ENCODE measurements at places on chromosomes 6 and 20. TPM values are rescaled to one million over a fixed set of nuclear protein-coding genes. Genes with fewer than 3 reads are reported as not detected.

The FOXF2 gene
- not detected for polyA plus RNA-seq

The CRISP1 gene
- not detected for polyA plus RNA-seq

The CALHM4 gene
- not detected for polyA plus RNA-seq

DNA sequence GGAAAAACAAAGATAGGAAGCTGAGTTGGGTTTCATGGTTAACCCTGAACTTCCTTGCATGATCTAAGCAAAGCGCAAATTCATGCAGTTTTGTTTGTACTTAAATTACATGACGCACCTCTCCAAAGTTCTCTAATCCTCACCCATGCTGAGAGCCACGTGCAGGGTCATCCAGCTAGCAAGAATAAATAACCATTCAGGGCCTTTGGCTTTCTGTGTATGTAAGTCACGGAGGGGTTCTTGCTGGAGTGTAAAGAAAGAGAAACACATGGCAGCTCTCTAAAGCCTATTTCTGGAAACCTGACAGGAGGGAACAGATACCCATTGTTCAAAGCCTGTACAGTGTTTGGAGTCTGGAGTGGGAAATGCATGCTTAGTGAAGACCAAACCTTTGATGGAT lies 171.7 kb upstream of the CCN2 start:
- no peak overlapping the region for H3K4me3 ChIP-seq
- H3K4me1 ChIP-seq, result no peaks in the 10 kb centered on the region
- H3K27me3 ChIP-seq, result no peaks in the 10 kb centered on the region

DNA sequence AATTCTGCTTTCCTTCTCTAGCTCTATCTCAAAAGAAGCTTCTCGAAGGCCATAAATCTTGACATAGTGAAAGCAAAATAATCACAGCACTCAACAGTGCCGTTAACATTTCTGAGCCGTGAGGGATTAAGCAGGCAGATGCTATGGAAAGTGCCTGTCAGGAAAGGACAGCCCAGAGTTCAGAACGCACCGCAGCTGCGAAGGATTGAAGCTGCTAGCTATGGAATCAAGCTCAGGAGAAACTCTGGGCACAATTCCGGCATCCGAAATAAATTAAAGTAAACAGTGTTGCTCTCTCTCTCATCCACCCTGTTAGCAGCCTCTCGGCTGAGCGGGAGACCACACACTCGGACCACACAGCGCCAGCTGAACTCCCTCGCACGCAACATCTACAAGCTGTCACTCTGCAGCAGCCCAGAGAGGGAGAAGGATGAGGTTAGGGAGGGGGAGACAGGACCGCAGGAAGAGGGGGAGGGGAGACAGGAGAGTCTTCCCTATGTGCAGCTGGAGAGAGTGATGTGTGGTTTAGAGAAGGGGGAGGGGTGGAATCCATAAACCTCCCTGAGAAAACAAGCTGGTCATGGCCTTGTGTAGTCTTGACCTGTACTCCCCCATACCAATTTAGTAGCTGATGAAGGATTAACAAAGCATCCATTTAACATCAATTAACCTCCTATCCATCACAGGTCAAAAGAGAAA lies 9.0 kb downstream of the EXOC2 start:
- DNase-seq, result no peak
- no peak overlapping the region for H3K27ac ChIP-seq
- H3K4me3 ChIP-seq, result no peak overlapping the region

DNA sequence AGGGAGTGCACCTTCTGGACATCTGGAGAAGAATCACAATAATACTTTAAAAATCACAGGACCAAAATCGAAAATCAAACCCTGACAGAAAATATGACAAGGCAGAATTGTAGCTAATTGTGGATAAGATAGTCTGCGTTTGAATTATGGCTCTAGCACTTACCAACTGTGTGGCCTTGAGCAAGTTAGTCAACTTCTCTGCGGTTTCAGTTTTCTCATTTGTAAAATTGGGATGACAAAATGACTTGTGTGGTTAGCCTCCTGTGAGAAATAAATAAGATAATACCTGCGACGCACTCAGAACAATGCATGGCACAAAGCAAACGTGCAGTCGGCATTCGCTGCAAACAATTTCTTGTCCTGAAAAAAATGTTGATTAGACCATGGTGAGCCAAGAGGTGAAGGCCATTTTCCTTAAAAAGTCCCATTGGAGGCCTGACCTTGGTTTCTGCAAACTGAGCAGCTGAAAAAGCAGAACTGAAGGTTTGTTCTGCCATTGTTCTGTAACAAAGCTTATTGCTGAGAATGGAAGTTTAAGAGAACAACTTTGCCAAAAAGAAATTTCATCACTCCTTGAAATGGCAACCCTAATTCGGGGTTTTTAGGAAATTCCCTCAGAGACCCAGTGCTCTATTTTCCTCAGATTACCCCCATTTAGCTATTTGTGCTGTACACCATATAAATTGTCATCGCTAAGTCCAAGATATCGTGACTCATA lies 266.3 kb downstream of the ERMARD start:
- H3K27me3 ChIP-seq, result peaks cover 11% of the 10 kb centered on the region
- no peak overlapping the region for H3K4me3 ChIP-seq
- H3K27ac ChIP-seq, result no peak overlapping the region
- peak; percentile 46 for DNase-seq
- peaks cover 18% of the 10 kb centered on the region for H3K4me1 ChIP-seq

- peak overlapping the region; percentile 27 for H3K4me3 ChIP-seq
- peaks cover 66% of the 10 kb centered on the region for H3K27me3 ChIP-seq
- no peaks in the 10 kb centered on the region for H3K36me3 ChIP-seq
- no peak for DNase-seq
- peaks cover 16% of the 10 kb centered on the region for H3K4me1 ChIP-seq
Observed at GRCh38 chr6:128519931-128520435, 416 bp downstream of the PTPRK start.

DNA sequence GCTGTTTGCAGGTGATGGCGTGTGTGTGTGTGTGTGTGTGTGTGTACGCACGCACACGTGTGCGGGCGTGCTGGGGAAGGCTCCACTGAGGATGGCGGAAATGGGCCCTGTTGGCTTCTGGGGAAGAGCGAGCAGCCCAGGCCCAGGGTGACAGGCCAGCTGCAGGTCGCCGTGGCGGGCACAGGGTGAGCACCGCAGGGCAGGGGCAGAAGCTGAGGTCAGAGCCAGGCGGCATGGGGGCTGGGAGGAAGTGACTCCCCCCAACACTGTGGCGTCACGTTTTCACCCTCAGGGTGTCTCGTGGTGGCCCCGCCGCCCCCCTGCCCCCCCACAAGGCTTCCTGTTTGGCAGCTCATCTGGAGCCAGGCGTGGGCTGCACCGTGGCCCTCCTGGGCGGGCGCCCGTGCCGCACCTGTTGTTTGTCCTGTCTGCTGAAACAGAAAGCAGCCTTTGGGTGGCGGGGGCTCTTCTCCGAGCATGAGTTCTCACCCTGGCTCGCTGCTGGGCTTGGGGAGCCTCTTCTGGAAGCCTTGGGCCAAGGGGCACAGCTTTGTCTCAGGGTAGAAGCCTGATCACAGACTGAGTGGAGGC lies 7.1 kb downstream of the RBM38 start:
- peak overlapping the region; percentile 58 for H3K27ac ChIP-seq
- peak; percentile 59 for DNase-seq
- peaks cover 51% of the 10 kb centered on the region for H3K4me1 ChIP-seq
- H3K27me3 ChIP-seq, result no peaks in the 10 kb centered on the region
- no peak overlapping the region for H3K4me3 ChIP-seq
- peaks cover 84% of the 10 kb centered on the region for H3K36me3 ChIP-seq

DNA sequence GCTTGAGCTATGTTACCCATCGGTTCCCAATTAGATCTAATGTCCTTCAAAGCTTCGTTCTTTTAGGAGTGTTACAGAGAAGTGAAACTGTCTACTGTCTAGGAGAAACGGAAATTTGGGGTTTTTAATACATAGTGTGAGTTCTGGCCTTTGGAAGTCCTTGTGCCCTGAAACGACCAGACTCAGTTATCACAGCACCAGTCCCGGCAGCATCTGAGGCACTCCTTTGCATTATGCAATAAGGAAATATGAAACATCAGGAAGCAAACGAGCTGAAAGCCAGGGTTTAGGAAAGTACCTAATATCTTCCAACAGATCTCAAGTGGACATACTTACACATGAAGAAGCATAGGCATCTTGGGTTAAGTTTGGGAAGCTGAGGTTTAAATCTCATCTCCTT lies 61.8 kb upstream of the ADGRF1 start:
- H3K36me3 ChIP-seq, result no peaks in the 10 kb centered on the region
- peaks cover 28% of the 10 kb centered on the region for H3K27me3 ChIP-seq
- H3K4me1 ChIP-seq, result peaks cover 16% of the 10 kb centered on the region
- no peak overlapping the region for H3K27ac ChIP-seq
- no peak overlapping the region for H3K4me3 ChIP-seq

DNA sequence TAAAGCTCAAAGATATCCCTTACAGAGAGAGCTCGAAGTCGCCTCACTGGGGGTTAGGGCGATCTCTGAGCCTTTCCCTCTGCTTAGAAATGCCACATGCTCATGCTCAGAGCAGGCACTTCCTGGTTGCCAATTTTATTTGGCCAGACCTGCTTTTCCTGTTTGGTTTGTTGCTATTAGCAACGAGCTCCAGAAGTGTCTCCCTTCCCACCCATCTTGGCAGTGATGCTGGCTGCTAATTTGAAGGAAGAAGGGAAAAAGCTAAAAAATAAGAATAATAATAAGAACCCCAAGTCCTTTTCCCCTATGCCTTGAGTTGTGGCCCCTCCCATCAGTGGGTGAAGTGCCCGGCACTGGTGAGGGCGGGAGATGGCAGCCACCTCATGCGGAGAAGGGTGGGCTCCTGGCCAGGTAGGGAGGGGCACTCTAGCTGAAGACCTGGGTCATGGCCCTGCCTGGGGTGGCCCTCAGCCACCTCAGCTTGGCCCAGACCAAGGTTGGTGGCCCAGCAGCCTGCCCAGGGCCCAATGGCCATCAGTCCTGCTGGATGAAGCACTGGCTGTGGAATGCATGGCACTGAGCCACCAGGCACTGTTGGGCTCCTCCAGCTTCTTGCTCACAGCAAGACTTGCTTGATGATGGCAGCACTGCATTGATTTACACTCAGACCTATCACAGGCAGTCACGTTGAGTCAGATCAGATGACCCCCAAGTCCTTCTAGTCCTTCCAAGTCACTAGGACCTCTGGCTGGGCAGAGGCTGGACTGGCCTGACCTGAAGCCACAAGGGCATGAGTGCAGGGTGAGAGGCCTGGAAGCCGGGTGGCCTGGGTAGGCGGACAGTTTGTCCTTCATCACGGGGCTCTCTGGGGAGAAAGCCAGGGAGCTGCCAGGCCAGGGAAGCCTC lies 79.0 kb downstream of the SYNJ2 start:
- H3K36me3 ChIP-seq, result no peaks in the 10 kb centered on the region
- no peaks in the 10 kb centered on the region for H3K27me3 ChIP-seq
- H3K4me3 ChIP-seq, result no peak overlapping the region
- peak; percentile 85 for DNase-seq

- no peak for DNase-seq
- H3K27me3 ChIP-seq, result no peaks in the 10 kb centered on the region
Observed at GRCh38 chr6:142285235-142286087, 16.3 kb upstream of the ADGRG6 start.

- H3K4me1 ChIP-seq, result no peaks in the 10 kb centered on the region
- DNase-seq, result no peak
- no peak overlapping the region for H3K27ac ChIP-seq
- H3K27me3 ChIP-seq, result no peaks in the 10 kb centered on the region
- H3K36me3 ChIP-seq, result no peaks in the 10 kb centered on the region
Observed at GRCh38 chr20:63121749-63122405, 94.1 kb downstream of the YTHDF1 start.

GRCh38 chr20:41361757-41362747 lies 4.6 kb downstream of the EMILIN3 start:
- DNase-seq, result no peak
- H3K4me1 ChIP-seq, result no peaks in the 10 kb centered on the region
- H3K36me3 ChIP-seq, result no peaks in the 10 kb centered on the region
- no peak overlapping the region for H3K4me3 ChIP-seq

DNA sequence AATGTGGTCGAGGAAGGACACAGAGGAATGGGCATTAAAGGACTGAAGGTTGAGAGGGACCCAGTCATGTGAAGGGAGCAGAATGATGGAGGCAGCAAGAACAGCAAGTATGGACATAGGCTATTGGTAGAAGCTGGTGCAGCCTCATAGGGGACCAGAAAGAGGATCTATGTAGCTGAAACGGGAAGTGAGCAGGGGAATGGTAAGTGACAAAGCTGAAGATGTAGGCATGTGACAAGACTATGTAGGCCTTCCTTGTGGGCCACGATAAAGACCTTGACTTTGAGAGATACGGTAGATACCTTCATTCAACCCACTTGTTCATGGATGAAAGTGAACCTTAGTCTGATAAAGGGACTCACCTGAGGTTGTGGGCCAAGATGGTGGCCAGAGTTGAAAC lies 3.5 kb downstream of the CTNNBL1 start:
- H3K4me3 ChIP-seq, result no peak overlapping the region
- peak; percentile 88 for DNase-seq
- peak overlapping the region; percentile 77 for H3K27ac ChIP-seq
- peaks cover 23% of the 10 kb centered on the region for H3K4me1 ChIP-seq

DNA sequence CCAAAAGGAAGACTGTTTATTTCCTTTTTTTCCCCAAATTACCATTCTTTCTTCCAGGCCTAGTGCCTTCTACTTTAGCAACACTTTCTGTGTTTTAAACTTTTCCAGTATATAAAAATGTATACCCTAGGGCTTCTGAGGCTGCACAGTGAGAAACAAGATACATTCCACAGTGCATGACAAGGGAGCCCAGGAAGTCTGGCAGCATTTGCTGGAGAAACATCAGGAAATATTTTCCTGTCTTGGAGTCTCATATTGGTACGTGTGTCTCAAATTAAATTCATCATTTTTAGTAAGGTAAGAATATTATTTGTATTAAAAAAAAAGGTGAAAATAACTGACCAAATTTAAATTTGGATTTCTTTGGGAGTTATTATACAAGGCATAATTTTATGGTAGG lies 662.6 kb downstream of the RFPL4B start:
- H3K4me1 ChIP-seq, result no peaks in the 10 kb centered on the region
- no peak for DNase-seq
- H3K27me3 ChIP-seq, result no peaks in the 10 kb centered on the region
- no peaks in the 10 kb centered on the region for H3K36me3 ChIP-seq

GRCh38 chr6:15257357-15258132 lies 11.7 kb downstream of the JARID2 start:
- no peak overlapping the region for H3K4me3 ChIP-seq
- H3K36me3 ChIP-seq, result peaks cover 10% of the 10 kb centered on the region
- H3K27ac ChIP-seq, result no peak overlapping the region
- no peaks in the 10 kb centered on the region for H3K27me3 ChIP-seq
- peaks cover 51% of the 10 kb centered on the region for H3K4me1 ChIP-seq
